NCI-H526 (cell line): ENCODE measurements at places on chromosomes 6 and 20.

GRCh38 chr6:64050590-64050989 is 415.0 kb downstream of the PHF3 start:
- DNase-seq: no peak

GRCh38 chr6:155313602-155314091 is 637 bp downstream of the TFB1M start:
- peak; percentile 45 for DNase-seq

DNA sequence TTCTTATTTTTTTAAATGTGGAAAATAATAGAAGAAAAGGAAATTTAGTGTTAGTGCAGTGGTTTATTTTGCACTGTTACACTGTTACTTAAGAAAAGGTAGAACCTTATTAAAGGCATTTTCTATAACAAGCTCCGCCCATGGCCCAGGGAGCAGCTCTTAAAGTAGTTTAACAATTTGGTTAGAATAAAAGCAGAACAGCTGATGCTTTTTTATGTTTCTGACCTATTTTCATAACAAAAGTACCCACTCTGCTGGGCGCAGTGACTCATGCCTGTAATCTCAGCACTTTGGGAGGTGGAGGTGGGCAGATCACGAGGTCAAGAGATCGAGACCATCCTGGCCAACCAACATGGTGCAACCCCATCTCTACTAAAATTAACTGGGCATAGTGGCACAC is 32.6 kb downstream of the DSTN start:
- no peak for DNase-seq

- no peak for DNase-seq
Observed at GRCh38 chr6:33846226-33846625, 42.4 kb upstream of the MLN start.

GRCh38 chr6:31228476-31228875 is 43.4 kb downstream of the HLA-C start:
- no peak for DNase-seq

DNA sequence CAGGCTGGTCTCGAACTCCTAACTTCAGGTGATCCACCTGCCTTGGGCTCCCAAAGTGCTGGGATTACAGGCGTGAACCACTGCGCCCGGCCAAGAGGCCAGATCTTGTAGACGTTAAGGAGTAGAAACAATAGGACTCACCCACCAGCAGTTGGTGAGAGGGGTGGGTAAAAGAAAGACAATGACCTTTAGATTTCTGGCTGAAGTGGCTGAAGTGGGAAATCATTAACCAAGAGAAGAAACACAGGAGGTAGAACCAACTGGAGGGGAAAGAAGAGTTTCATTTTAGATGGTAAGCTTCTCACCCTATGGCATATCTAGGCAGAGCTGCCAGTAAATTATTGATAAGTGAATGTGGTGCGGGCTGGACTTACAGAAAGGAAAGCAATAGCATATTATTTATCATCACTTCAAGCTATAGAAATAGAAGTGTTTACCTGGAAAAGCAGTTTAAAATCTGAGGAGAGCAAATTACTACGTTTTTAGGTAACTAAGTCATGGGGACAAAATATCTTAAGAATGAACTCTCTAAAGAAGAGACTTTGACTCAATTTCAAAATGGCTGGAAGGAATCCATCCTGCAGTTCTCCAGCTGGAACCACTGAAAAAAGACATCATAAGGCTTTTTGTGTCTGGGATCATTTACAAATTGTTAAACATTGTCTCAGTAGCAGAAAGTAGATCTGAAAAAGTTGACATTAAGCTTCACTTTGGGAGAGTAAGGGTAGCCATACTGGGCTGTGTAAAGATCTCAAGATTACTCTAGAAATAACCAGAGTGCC is 109.6 kb downstream of the ALDH8A1 start:
- no peak for DNase-seq

- no peak for DNase-seq
Observed at GRCh38 chr6:5518936-5519491, 257.7 kb downstream of the FARS2 start.

- no peak for DNase-seq
Observed at GRCh38 chr6:27441001-27441400, 31.9 kb downstream of the ZNF184 start.

- DNase-seq: no peak
Observed at GRCh38 chr6:79034865-79035264, 43.2 kb downstream of the PHIP start.

- no peak for DNase-seq
Observed at GRCh38 chr6:66230591-66230990, 523.6 kb upstream of the EYS start.

GRCh38 chr20:48025051-48025515 is 239.8 kb upstream of the SULF2 start:
- DNase-seq: no peak

DNA sequence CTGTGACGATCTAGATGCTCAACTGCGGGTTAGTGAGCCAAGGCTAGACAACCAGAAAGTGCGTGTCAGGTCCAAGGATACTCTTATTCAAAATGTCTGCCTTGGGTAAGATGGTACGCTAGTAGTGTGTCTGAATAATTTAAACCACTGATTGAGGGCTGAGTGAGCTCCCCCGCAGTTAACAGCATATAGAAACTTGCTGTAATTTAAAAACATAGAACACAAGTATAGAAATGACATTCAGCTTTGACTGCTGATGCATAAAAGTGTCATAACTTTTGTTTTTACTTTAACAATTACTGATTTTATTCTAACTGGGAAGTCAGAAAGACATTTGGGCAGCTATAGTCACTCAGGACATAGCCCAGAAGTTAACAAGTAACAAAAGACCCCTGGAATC is 45.6 kb upstream of the SLC22A1 start:
- no peak for DNase-seq

DNA sequence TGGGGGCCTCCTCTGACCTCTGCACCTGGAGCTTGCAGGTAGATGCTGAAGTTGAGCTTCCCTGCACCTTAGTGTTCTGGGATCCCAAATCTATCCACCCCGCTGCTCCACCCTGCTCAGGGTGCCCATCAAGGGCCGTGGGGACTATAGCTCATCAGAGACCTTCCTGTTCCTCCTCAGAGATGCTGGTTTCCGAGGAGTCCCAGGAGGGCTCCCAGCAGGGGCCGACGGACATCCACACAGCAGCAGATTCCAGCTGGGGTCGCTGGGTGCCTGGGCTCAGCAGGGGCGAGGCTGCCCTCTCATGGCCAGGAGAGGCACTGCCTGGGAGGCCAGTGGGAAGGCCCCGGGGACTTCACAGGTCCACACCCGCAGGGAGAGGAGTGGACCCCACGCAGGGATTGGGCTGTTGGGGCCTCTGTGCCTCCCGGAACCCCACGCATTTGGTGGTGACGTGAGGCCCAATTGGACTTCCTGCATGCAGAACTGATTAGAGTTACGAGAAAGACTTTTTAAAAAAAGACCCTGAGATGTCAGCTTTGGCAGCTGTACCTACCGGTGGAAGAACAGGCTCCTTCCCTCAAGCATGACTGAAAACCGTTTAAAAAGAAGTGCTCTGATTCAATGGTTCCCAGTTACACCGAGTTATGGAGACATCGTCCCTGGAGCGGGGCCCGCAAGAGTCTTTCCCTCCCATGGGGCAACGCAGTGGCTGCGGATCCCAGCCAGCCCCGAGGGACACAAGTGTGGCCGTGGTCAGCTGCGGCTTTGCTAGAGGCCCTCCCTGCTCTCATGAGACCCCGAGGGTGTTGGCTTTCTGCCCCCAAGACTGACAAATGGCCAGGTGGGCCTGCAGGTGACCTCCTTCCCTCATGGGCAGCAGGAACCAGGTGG is 25.3 kb upstream of the SLCO4A1 start:
- DNase-seq: peak; percentile 92

DNA sequence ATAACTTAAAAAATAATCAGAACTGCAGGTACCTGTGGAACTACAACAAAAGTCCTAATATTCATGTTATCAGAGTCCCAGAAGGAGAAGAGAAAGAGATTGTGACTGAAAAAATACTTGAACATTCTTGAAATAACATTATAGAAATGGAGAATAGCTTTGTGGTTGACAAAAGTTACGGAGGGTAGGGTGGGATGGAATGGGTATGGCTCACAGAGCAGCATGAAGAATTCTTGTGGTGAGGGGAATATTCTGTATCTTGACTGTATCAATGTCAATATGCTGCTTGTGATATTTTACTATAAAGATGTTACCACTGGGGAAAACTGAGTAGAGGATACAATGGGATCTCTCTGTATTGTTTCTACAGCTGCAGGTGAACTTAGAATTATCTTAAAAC is 122.5 kb downstream of the DST start:
- no peak for DNase-seq

DNA sequence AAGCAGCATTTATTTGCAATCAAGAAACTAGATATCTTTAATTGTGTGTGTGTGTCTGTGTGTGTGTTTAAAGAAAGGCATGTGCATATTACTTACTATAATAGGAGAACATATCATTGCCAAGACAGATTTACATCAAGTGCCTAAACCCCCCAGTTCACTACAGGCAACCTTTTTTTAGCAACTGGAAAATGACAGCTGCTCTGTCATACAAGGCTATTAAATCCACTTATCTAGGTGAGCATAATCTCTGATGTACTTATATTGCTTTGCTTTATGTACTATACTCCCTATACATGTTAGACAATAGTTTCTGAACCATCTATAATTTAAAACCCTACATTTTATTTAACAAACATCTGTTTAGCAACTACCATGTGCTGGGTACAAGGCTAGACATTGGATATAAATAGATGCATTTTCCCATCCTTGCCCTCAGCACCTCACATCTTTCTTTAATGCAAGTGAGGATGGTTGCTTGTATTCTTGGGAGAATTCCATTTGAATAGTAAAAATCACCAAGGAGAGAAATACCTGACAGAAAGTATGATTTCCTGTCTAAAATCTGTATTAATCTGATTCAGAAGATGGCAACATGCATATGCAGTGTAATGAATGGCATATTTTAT is 398.3 kb downstream of the LAMA2 start:
- no peak for DNase-seq

- DNase-seq: no peak
Observed at GRCh38 chr20:19552221-19553180, 205.6 kb upstream of the RIN2 start.

GRCh38 chr6:1703923-1704322 is 94.2 kb downstream of the FOXC1 start:
- DNase-seq: no peak

GRCh38 chr20:63053432-63054102 is 46.8 kb upstream of the BHLHE23 start:
- no peak for DNase-seq

GRCh38 chr6:158020811-158021210 is 39.1 kb downstream of the SYNJ2 start:
- no peak for DNase-seq

- DNase-seq: no peak
Observed at GRCh38 chr6:25009393-25009710, 73.6 kb upstream of the RIPOR2 start.

- DNase-seq: no peak
Observed at GRCh38 chr6:47420394-47421371, 56.9 kb upstream of the CD2AP start.

DNA sequence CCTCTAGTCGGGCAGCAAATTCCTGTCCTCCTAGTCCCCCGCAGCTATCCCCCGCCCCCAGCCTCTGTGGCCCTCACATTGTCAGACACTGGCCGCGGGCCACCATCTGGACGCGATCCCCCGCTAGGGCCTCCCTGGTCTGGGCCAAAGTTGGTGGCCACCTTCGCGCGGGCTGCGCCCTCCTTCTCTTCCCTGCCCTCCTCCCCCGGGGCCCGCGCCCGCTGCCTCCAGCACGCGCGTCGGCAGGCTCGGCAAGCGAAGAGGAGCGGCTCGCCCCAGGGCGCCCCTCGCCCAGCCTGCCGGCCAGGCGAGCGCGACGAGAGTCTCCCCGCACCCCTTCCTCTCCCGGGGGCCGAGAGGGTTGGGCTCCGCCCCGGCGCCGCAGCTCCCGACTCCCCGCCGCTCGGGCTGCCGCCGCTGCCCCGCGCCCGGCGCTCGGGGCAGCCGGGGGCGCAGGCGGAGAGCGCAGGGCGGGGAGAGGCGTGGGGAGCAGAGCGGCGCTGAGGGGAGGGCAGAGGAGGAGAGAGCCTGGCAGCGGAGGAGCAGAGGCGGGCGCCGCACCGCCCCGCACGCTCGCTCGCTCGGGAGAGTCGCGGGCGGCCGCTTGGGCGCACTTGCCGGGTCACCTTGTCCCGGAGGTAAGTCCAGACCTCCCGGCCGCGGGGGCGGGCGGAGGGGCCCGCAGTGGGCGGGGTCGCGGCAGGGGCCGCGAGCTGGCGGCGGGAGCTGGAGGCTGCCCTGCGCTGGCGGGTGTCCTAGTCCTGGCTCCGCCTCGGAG is at the start of gene SYNDIG1:
TSS of gene SYNDIG1 (plus strand) at position 514 of the 778 bp plus-strand sequence. CDS start 73,469 bp downstream, outside the sequence.
- DNase-seq: no peak

DNA sequence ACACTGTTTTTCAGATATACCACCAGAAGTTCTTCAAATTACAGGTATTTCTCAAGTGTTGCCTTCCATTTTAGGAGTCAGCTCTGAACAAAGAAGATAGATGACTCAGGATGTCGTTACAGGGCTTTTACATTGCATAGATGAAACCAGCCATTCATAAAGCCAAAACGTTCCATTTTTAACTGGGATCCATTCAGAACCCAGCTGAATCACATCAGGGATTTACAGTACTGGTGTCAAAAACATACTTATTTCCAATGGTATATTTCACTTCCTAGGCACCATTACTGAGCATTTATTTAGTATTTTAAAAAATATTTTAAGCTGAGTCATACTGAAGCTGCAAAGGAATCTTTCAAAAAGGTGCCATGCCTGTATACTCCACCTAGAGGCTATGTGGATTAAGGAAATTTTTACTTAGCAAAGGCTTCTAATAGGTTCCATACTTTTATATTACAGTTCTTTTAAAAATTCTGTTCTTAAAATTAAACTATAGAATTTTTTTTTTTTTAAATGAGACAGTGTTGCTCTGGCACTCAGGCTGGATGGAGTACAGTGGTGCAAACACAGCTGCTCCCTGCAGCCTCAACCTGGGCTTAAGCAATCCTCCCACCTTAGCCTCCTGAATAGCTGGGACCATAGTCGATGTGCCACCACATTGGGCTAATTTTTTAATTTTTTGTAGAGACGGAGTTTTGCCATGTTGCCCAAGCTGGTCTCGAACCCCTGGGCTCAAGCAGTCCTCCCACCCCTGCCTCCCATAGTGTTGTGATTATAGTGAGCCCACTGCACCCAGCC is 2.6 kb downstream of the ASF1A start:
- DNase-seq: peak; percentile 70
